Fibroblast of villous mesenchyme (primary cell): ENCODE measurements at places on chromosomes 3 and 15. TPM values are rescaled to one million over a fixed set of nuclear protein-coding genes. Genes with fewer than 3 reads are reported as not detected.

The SLC27A2 gene
- under 0.01 TPM in 2 replicates for total RNA-seq

The RBMS3 gene
- total RNA-seq: 64.1 and 85.9 TPM in 2 replicates

The C3orf62 gene
- total RNA-seq: 1.3 and 2.3 TPM in 2 replicates

The TMCO5A gene
- total RNA-seq: not detected in 2 replicates

The MYLK gene
- total RNA-seq: 558 and 807 TPM in 2 replicates

The SLC22A13 gene
- 0.32 and 0.43 TPM in 2 replicates for total RNA-seq

The FRMD5 gene
- total RNA-seq: 1.3 and 1.9 TPM in 2 replicates

The LRRC2 gene
- 2.2 and 5.2 TPM in 2 replicates for total RNA-seq

The ARHGEF26 gene
- total RNA-seq: 1.6 and 1.7 TPM in 2 replicates
